ENCODE measurements at places on chromosomes 2 and 18.

GRCh38 chr2:29463181-29463900, 348.1 kb downstream of the CLIP4 start:
- peak; percentile 80 for DNase-seq

- peak; percentile 98 for DNase-seq
These were observed at the start of gene CCDC88A for GRCh38 chr2:55419679-55420438. TSS of gene CCDC88A (minus strand) at chr2:55419856. CDS start at chr2:55419079, 777 bp downstream.

DNA sequence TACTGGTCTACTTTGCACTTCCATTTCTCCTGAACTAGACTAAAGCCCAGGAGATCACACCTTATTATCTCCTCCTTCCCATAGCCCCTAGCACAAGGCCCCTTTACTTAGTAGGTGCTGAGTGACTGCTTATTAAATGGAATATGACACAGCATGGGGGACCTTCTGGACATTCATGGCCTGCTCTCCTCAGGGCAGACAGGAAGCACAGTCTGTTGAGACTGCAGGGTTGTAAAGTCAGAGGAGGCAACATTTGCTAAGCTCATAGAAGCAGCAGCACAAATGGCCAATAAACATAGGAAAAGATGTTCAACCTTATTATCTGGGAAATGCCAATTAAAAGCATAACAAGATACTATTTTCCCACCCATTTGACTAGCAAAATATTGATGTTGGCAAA, 75.3 kb downstream of the DNMT3A start:
- DNase-seq = no peak

GRCh38 chr18:36247036-36247435, 50.5 kb upstream of the FHOD3 start:
- no peak for DNase-seq

- no peak for DNase-seq
These were observed 226.9 kb downstream of the KLHL29 start for GRCh38 chr2:23611839-23612238.

Measured in fibroblast of pulmonary artery (primary cell).